ENCODE measurements at places on chromosomes 2 and 18.

DNA sequence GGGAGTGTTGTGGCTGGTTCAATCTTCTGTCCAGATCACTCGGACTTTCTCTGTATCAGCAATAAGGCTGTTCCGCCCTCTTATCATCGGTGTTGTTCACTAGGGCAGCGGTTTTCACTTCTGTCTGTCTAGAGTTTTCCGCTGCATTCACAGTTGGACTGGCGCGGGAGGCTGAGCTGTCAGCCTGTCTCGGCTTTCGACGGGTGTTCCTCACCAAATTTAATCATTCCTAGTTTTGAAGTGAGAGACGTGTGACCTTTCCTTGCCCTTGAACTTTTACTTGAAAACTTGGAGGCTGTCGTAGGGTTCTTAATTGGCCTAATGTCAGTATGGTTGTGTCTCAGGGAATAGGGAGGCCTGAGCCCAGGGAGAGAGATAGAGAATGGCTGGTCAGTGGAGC, 108.3 kb downstream of the NFATC1 start:
- no peak for DNase-seq

- DNase-seq: peak; percentile 82
Observed at GRCh38 chr2:189142893-189143759, 36.4 kb downstream of the COL5A2 start.

DNA sequence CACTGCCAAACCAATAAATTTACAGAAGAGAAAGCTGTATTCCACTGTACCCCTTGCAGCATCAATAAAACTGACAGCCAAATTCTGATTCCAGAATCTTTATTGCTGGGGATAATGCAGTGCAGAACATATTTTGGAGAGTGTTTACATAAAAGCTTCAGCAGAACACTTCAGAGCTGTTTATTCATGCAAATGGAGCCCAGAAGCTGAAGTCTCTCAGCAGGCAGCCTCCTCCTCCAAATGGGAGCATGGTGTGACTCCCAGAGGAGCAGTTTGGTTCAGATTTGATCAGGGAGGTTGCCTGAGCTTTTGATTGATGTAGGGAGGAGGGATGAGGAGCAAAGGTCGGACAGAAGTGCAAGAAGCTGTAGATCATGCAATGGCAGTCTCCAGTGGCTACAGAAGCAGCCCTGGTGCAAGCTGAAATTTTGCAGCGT, 22.4 kb downstream of the LHCGR start:
- DNase-seq: no peak

DNA sequence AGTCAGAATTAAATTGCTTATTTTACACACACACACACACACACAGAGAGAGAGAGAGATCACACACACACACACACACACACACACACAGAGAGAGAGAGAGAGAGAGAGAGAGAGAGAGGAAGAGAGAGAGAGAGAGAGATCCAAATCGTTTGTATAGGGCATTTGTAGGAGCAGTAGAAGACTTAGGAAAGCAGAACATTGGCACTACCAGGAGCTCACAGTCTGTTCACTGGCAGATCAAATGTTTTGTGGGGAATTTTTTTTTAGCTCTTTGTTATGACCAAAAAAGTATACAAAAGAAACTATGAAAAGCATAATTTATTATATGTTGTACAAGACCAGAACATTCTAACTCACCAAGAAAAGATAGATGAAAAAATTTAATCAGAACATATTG, 81.8 kb downstream of the MBD5 start:
- DNase-seq: no peak

DNA sequence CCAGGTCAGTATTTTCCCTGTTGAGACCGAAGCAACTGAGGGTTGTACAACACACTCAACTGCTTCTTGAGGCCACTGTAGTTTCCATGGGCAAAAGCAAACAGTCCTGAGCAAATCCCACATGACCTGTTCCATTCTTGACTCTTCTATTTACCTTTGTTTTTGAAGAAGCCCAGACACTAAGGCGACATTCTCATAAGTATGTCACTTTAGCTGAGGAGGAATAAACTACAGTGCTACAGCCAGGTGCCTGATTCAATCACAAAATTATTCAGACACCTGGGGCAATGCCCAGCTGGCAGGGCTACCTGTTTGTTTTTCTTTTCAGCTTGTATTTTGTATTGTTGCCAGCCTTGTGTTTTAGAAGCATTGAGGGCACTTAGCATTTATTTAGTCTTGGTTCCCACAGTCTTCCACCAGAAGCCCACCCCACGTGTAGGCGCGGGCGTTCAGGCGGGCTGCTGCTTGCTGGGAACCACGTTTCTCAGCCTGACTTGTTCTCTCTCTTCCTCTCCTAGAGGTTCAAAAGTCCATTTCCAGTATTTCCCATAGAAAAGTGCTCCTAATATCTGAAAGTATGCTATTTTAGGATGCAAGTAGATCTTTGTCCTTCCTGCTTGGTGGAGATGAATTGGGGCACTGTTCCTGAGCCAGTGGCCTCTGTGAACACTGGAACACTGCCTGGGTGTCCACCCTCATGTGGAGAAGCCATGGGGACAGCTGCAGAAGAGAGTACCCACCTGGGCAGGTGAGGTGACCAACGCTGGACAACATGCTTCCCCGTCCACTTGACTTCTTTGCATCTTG, 99.0 kb upstream of the COPS8 start:
- no peak for DNase-seq

- no peak for DNase-seq
Observed at GRCh38 chr2:125004106-125004800, 979.2 kb downstream of the CNTNAP5 start.

- peak; percentile 47 for DNase-seq
Observed at GRCh38 chr2:209208211-209208610, 215.6 kb upstream of the MAP2 start.

DNA sequence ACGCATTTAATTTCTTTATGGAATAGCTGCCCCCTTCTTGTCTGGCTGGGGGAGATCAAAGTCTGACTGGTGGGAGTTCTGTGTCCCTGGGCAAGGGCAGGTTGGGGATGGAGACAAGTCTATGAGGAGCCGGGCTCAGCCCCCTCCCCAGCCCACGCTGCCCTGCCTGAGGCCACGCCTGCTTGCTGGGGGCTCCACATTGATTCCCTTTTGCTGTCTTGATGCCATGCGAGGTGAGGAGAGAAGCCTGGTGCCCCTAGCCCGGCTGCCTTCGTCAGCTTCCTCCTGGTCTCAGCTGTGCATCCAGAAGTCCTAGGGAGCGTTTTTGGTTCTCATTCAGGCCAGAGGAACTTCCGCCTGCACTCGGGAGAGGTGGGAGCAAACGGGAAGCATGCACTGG, 247.9 kb downstream of the NDUFA10 start:
- peak; percentile 36 for DNase-seq

GRCh38 chr2:219058541-219059374, 2.0 kb downstream of the IHH start:
- DNase-seq: peak; percentile 65

- DNase-seq: no peak
Observed at GRCh38 chr2:168515502-168515901, 59.4 kb downstream of the CERS6 start.

- no peak for DNase-seq
Observed at GRCh38 chr18:65954372-65954771, 203.6 kb downstream of the CDH7 start.

GRCh38 chr2:33339269-33339668, 137.2 kb upstream of the RASGRP3 start:
- DNase-seq: no peak

GRCh38 chr18:56282234-56283104, 355.9 kb downstream of the TXNL1 start:
- no peak for DNase-seq

DNA sequence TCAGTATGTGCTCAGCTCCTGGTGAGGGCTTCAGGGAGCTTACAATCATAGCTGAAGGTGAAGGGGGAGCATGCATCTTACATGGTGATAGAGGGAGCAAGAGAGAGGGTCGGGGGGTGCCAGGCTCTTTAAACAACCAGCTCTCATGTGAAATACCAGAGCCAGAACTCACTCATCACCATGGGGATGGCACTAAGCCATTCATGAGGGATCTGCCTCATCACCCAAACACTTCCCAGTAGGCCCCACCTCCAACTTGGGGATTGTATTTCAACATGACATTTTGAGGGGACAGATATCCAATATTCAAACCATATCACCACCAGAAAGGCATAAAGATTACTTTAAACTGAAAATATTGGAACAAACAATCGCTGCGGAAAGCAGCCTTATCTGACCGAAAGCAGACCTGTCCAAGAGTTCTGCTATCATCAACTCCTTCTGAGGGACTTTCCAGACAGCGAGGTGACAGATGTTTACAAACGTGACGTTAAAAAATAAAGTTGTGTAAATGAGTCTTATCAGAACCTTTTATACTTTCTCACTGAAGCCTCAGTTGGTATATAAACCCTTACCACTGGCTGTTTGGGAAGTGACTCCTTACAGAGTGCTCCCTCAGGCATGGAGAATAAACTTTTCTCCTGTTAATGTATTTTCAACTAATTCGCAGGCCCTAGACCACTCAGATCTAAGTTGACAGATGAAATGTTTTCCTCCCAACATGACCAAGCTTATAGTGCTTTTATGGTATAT, 35.5 kb upstream of the PTH2R start:
- DNase-seq: no peak

All from islet precursor cell (in vitro differentiated cells).